ENCODE measurements at places on chromosomes 5 and 9.

DNA sequence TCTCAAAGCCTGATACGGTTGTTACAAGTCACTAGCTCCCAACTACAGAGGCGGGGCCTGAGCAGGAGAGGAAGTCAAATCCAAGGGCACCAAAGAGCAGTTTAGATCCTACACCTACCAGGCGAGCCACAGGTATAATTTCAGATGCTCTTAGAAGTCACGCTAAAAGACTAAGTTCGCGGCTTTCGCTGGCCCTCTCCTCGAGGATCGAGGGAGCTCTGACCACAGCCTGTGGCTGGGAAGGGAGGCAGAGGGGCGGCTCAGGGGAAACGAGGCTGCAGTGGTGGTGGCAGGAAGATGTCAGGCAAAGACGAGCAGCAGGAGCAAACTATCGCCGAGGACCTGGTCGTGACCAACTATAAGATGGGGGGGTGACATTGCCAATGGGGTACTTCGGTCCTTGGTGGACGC is 48.6 kb downstream of the SEMA4D start:
- no peak for DNase-seq

DNA sequence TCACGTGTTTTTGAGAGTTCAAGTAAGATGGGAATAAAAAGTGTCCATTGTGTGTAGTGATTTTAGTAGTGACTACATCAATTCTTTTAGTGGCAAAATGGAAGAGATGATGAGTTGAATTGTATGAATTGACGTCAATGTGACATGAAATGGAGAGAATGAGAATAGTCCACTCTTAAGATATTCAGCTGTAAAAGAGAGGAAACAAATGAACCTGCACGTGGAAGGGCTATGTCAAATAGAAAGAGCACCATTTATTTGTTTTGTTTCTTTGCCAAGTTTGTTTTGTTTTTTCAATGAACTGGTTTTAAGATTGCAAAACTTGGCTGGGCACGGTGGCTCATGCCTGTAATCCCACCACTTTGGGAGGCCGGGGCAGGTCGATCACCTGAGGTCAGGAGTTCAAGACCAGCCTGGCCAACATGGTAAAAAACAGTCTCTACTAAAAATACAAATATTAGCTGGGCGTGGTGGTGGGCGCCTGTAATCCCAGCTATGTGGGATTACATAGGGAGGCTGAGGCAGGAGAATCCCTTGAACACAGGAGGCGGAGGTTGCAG is 453.8 kb downstream of the TAF11L14 start:
- DNase-seq, result no peak

DNA sequence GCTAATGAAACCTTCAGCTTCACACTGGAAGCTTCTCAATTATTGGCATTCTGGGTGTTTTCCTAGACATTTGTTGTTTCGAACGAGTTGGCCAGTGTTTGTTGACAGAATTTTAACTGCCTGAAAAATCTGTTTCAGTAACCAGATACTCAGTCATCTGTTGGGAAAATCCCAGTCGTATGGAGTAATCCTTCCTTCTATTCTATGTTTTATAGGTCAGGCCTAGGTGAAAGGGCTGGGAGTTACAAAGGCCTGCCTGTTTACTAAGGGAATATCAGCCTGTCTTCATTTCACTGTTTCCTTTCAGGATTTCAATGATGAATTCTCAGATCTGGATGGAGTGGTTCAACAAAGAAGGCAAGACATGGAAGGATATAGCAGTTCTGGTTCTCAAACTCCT is 59.9 kb downstream of the GRAMD2B start:
- no peak for DNase-seq

GRCh38 chr5:181217803-181218062 is 5.3 kb upstream of the TRIM41 start:
- peak; percentile 45 for DNase-seq

- no peak for DNase-seq
These were observed 5.4 kb downstream of the MED22 start for GRCh38 chr9:133342570-133342969.

- no peak for DNase-seq
These were observed 176.3 kb downstream of the MACROH2A1 start for GRCh38 chr5:135222771-135223170.

- no peak for DNase-seq
These were observed 129.7 kb downstream of the CDC42SE2 start for GRCh38 chr5:131393498-131393968.

DNA sequence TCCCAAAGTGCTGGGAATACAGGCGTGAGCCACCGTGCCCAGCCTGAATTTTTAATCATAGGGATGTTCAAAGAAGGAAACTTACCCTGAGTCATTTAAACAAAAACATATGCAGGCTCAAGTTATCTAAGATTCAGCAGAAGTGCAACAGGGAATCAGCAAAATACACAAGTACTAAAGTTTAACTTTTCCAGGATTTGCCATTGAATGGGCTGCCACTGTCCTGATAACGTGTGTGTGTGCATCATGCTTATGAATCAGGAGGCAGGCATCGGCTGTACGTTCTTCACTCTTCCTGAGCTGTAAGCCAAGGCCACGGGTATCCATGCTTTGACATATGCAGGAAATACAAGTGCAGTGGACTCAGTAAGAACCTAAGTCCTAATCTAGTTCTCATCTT is 48.8 kb upstream of the FST start:
- DNase-seq, result no peak

GRCh38 chr5:75951716-75952115 is 131.5 kb upstream of the SV2C start:
- no peak for DNase-seq

GRCh38 chr5:68243681-68244080 is 28.1 kb downstream of the PIK3R1 start:
- DNase-seq, result no peak

DNA sequence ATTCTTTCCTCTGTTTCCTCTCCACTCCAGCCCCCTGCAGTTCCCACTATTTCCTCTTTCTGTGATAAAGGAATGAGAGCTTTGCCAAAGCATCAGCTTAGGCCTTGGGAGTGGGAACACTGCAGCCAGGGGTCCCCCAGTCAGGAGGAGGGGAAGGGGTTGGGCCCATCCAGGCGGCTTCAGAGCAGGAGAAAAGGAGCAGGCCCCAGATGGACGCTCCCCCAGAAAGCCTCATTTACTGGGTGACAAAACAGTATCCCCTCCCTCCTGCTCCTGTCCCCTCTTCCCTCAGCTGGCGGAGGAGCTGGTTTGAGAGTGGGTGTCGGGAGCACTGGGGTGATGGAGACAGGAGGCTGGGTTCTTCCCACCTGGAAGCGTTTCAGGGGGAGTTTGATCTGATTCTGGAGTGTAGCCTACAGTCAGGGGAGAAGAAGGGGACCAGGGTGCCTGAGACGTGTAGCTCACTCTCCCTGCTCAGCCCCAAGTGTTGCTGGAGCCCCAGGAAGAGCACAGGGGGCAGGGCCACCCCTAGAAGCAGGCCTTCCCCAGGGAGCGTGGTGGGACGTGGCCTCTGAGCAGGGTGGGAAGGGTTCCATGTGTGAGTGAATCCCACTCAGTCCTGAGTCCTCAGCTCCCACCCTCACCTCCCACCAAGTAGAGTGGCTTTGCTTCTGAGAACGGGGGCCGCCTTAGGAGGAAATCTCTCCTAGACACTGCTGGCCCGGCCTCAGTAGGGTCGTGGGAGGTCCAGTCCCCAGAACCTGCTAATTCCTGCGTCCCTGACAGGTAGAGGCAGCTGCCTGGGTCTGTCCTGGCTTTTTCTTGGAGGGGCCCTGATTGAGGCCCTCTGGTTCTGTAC is 173.1 kb downstream of the CACNA1B start:
- no peak for DNase-seq

DNA sequence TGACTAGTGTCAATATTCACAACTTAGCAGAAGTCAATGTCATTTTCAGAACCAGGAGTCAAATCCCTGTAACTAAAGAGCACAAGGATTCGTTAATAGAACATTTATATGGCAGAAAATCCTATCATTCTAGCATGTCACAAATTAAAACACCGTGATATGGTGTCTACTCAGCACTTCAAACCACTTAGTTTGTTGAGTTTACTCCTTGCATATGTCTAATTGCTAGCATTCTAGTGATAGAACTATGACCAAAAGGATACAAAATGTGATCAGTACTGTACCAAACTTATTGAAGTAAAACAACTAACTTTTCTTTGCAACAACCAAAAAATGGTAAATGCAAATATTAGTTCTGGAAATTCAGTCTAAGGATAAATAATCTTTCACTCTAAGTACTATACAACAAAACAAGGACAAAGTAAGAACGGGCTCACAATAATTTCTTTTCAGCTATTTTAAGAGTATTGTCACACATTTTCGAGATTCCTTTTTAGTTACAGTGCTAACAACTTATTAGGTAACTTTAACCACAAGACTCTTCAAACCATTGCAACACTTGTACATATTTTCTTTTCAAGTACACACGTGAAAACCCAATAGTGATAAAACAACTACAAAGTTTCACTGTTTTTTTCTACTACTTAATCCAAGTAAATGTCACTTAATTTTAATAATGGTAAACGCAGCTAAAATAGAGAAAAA is 845.2 kb upstream of the CDH10 start:
- DNase-seq, result no peak

- DNase-seq, result no peak
These were observed 140.1 kb downstream of the COX7C start for GRCh38 chr5:86757824-86758223.

DNA sequence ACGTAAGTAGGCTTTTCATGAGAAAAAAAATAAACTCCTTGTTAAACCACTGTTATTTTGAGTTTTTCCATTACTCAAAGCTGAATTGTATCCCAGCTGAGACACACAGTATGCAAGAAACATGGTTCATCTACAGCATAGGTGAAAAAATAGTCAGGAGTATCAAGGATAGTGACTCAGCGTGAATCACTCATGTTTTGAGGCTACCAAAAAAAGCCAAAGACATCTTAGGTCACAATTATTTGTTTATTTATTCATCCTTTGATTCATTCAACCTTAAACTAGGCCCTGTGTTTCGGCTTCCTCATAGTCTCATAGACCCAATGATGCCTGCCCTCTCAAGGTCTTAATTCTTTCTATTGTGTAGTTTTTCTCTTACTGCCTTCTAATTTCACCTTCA is 32.9 kb upstream of the STX17 start:
- DNase-seq, result no peak

GRCh38 chr5:135451581-135452320 is 400 bp downstream of the TIFAB start:
- DNase-seq, result no peak

DNA sequence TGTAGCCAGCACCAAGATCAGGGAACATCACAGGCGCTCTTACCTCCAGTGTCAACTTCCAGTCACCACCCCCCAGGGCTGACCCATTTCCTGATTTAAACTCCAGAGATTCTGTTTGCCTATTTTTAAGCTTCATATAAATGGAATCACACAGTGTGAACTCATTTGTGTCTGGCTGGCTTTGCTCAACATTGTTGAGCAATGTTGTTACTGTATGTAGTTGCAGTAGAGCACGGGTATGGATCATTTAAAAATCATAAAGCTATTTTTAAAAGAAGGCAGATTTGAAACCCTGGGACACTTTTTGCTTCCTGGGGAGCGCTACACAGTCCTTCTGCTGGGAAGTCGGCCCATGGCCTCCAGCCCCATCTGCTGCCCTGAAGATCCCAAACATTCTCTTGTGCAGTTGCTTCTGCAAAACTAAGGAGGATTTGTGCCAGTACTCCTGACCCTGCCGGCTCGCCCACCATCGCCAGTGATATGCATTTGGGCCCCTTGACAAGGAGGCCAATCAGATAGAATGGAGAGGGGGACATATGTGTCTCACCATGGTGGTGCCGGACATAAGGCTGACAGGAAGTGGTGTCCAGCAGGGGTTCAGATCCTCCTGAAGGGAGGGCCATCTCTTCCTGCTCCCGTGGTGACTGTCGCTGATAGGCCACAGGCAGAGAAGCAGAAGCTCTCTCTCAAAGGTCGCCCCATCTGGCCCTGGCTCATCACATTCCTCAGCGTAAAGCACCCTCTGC is 13.3 kb downstream of the DCANP1 start:
- peak; percentile 4 for DNase-seq

DNA sequence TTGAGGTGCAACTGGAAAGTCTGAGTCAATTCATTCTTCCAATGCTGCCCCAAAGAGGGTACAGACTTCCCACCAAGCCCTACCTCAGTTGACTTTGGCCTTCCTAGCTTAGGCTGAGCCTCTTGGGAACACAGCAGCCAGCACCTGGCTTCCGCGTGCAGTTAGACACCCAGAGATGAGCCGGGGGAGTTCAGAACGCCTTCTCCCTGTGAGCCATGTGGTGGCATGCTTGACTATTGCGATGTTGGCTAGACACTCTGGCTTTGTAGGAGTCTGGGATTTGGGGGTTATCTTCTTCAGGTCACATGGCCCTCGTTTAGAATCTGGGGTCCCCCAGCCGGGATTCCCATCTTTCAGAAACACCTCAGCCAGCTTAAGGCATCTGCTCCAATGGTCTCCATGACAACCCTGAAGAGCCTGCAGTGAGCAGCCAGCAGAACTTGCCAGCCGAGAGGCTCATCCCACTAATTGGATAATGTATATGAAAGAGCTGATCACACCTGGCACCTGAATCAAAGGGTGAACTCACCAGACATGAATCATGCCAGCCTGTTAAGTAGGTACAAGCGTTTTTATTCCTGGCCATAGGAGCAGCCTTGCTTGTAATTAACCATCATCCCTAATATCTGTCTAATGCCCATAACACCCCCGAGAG is 167.5 kb downstream of the SYK start:
- DNase-seq, result no peak

DNA sequence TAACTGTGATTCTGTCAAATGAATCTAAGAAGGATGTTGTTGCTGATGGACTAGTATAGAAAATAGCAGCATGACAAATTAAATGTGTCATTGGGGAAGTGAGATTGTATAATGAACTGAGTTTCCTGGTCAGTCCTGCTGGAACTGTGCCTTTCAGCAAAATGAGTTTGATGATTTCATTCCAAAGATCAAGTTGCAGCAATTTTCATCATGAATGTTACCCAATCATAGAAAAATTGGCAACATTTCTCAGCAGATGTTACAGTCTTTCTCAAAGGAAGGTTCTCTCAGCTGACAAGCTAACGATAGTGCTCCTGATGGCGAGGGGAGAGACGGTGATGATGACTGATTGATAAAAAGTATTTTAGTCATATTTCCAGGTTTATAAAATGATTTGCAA is 10.7 kb downstream of the PCDHAC2 start:
- no peak for DNase-seq

DNA sequence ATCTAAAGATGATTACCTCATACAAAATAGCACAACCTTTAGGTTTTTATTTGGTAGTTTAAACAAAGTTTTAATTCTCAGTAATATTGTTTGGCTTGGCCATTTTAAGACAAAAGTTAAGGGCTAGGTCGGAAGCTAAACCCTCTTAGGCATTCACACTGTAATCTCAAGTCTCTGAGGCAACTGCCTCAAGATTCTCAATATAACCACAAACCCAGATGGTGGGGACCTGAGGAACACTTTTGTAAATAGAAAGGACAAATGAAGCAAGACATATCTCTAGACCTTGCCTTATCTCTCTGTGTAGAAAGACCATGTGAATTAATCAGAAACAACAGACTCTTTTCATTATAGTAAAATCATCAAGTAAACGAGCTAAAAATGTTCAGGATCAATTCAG is 500.2 kb upstream of the CDH6 start:
- no peak for DNase-seq

- no peak for DNase-seq
These were observed 345.5 kb upstream of the PTGER4 start for GRCh38 chr5:40334242-40334635.

Measured in activated T-helper 2 cell treated with anti-CD3 and anti-CD28 coated beads, Interferon-gamma antibody, Interleukin-2, Interleukin-4, amounts not matched to agents 10 μg/mL and 5 μg/mL and 100 μg/mL, durations not matched to agents 14 hours and 24 hours and 36 hours (primary cell).